ENCODE measurements at places on chromosomes 4 and X.

DNA sequence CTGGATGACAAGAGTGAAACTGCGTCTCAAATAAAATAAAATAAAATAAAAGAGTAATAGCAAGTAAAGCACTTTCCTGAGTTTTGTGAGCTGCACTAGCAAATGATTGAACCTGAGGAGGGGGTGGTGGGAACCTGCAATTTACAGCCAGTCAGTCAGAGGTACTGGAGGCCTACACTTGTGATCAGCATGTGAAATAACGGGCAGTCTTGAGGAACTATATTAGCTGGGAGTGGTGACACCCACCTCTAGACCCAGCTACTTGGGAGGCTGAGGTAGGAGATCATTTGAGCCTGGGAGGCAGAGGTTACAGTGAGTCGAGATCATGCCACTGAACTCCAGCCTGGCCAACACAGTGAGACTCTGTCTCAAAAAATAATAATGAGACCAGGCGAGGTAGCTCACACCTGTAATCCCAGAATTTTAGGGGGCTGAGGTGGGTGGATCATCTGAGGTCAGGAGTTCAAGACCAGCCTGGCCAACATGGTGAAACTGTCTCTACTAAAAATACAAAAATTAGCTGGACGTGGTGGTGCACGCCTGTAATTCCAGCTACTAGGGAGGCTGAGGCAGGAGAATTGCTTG, 537.1 kb upstream of the HTR2C start:
- no peak for DNase-seq

GRCh38 chr4:77820649-77821561, 1.7 kb upstream of the CNOT6L start:
- no peak for DNase-seq

DNA sequence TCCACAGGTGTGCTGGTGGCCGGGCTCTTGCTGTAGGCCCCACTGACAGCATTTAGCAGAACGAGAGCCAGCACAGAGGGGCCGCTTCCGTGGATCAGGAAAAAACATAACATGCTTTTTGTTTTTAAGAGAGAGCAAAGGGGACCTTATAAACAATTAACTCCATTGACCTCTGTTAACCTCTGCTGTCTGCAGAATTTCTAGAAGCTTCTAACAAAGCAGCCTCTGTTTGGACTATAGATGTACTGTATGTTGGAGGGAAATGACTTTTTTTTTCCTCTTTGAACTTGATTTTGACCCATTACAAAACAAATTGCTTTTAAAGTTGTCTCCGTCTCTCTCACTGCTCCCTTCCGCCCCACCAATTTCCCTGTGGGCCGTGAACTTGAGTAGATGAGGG, 210.7 kb downstream of the FRAS1 start:
- DNase-seq, result no peak

DNA sequence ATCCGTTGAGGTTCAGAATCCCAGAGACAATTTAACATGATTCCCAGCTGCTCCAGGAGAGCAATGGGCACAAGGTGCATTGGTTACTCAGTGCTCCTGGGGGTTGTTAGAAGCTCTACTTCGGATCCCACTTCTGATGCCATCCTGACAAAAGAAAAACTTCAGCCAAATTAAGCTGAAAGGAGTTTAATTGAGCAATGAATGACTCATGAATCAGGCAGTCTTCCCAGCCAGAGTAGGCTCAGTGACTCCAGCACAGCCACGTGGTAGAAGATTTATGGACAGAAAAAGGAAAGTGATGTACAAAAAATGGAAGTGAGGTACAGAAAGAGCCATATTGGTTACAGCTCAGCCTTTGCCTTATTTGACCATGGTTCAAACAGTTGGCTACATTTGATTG, 95.7 kb downstream of the PWWP3B start:
- DNase-seq, result no peak

- DNase-seq, result no peak
Observed at GRCh38 chrX:44068043-44068442, 94.9 kb upstream of the NDP start.

DNA sequence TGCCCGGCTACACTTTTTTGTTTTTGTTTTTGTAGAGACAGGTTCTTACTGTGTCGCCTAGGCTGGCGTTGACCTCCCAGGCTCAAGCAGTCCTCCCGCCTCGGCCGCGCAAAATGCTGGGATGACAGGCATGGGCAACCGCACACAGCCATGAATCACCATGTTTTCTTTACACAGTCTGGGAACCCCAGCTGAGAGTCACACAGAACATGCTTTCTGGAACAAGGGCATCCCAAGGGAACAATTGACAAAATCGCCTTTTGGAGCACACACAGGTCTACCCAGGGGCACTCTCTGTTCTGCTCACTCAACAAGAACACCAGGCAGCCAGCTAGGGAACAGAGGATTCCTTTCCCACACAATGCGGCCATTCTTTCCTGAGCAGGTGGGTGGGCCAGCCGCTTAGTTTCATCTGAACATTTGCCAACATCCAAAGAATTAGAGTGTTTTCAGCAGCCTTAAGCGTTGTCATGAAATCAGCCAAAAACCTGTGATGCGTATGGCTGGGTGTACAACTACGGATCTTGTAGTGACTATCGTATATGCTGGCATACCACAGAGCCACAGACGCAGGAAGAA, 15.7 kb downstream of the PRKX start:
- no peak for DNase-seq

- no peak for DNase-seq
Observed at GRCh38 chrX:103329991-103330390, at the start of gene TCEAL7. Gene TCEAL7 (plus strand): TSS chrX:103330239. CDS start chrX:103331404, 1,165 bp downstream.

GRCh38 chr4:52991472-52991871, 129.4 kb downstream of the RASL11B start:
- DNase-seq, result no peak

DNA sequence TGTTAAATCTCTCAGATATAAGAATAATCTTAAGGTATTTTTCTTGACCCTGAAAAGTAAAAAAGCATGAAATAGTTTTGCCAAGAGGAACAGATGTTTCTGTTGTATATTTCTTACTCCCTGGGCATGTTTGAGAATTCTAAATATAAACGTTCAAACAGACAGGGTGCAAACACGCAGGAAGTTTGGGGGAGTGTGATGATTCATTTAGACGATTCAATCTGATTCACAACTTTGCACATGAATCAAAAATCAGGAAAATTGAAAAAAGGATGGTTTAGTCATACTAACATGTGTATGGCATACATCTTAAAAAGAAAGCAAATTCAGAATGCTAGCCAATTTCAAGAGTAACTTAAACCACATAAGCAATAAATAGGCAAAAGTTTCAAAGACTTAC, 340.3 kb upstream of the GRID2 start:
- no peak for DNase-seq

DNA sequence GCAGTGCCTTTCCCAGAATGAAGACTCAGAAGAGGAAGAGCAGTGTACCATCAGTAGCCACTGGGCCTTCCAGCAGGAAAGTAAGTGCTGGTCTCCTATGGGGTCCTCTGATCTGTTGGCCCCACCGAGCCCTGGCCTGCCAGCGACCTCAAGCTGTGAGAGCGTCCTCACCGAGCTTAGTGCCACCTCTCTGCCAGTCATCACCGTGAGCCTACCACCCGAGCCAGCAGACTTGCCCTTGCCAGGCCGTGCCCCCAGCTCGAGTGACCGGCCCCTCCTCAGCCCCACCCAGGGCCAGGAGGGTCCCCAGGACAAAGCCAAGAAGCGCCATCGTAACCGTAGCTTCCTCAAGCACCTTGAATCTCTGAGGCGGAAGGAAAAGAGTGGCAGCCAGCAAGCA, 69.7 kb downstream of the STARD8 start:
- DNase-seq, result no peak

DNA sequence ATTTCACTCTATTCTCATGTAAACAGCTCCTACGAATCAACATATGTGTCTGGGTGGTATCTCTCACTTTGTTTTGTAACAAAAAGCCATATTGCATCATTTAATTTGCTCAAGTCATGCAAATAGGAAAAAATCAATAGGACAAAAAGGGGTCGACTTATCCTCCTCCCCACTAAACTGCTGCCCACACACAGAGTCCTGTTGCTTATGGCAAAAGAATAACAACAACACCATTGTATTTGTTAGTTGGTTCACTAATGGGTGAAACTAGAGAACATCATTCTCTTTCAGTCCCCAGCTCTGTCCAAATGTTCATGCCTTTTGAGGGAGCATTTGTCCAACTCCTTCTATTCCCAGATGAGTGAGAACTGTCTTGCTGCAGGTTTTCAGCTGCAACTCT, 2.1 kb downstream of the HHIP start:
- no peak for DNase-seq

Data from stimulated activated CD8-positive, alpha-beta memory T cell treated with anti-CD3 and anti-CD28 coated beads, Interleukin-7, amount 100 ng/mL, for 1 hour (primary cell).